PC-3 (cell line): ENCODE measurements at places on chromosomes 4 and X.

DNA sequence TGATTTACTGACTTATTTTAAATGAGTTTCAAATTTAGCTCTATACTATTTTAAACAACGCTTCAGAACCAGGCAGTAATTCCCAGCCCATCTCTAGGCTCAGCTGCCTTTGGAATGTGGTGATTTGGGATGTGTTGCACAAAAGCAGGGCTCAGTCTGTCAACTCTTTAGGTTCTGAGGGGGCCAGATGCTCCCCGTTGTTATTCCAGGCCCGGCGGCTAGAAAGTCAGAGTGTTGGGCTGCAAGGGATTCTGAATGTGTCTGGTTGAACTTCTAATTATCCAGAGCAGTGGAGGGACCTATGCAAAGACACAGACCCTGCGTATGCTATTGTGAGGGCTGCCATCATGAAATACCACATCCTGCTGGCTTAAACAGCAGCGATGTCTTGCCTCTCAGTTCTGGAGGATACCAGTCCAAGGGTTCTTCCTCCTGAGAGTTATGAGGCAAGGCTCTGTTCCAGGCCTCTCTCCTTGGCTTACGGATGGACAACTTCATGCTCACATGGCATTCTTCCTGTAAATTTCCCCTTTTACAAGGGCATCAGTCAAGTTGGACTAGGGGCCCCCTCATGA lies 123.2 kb upstream of the TRIM2 start:
- DNase-seq = no peak

- no peak for DNase-seq
These were observed 83.4 kb downstream of the MSN start for GRCh38 chrX:65750674-65751469.

GRCh38 chr4:39498727-39499020 lies 28.6 kb downstream of the UGDH start:
- no peak for DNase-seq

DNA sequence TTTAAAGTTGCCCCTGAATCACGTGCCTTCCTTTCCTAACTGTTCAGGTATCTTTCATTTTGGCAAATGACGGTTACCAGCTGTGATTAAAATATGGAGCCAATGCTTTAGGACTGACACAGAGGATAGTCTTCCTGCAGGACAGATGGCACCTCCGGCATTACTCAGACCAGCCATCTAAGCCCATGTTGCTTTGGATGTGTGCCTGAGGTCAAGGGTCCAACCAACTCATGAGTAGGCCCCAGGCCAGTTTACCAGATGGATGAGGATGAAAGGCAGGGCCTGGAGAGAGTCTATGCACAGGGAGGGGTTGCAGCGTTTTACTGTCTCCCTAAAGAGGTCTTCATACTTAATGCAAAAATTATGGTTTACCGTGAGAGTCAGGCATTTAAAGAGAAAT lies 174.0 kb upstream of the GATB start:
- DNase-seq = no peak

DNA sequence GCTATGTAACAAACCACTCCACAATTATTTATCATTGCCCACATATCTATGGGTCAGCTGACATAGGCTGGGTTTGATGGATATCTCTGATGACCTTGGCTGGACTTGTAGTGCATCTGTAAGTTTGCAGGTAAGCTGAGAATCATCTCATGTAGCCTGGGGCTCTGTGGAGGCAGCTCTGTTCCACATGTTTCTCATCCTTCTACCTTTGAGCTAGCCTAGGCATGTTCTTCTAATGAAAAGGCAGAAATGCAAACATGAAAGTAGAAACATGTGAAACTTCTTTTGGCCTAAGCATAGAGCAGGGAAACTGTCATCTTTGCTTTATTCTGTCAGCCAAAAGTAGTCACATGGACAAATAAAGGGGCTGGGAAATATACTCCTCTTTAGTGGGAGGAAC lies 18.2 kb downstream of the MRPL1 start:
- no peak for DNase-seq

DNA sequence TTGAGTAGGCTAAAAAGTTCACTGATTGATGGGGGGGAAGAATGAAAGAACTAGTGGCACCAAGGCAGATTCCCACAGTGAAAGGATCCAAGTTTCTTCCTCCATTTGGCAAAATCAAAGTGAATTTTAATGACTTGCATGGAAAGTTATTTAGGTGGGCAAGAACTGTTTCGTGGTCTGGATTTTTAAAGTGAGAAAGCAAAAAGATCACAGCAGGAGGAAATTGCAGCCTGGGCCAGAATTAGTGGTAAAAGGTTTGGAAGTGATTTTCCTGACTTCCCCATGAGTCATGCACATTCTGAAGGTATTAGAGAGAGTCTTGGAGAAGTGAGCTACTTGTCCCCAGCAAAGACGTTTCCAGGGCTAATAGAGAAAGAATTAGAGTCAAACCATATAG lies 207.8 kb downstream of the ANTXR2 start:
- DNase-seq = peak; percentile 26

DNA sequence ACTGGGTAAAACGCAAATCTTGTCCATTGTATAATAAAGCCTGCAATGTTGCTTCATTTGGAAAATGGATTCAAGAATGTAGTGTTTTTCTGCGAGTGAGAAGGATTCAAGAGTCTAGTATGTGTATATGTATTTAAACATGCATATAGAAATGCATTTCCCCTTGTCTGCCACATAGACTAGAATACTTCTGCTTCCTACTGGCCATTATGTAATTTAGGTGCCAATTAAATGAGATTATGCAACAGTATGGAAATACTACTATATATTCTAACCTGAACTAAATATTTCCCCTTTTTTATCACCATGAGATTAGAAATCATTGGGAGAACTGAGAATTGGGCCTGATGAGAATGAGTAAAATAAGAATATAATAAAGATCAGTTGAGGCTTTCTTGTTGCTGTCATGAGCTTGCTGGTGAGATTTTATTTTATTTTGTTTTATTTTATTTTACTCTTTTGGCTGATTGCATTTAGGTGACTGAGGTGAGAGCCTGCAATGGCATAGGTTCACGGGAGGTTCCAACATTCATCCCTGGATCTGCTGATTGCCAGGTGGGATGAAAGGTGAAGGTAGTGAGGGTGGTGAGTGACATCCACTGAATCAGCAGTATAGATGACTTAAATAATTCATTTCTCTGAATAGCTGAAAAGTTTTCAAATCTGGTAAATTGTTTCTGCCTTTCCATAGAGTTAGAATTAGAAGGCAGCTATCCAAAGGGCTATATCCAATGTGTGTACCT lies 95.6 kb upstream of the SLC4A4 start:
- no peak for DNase-seq

DNA sequence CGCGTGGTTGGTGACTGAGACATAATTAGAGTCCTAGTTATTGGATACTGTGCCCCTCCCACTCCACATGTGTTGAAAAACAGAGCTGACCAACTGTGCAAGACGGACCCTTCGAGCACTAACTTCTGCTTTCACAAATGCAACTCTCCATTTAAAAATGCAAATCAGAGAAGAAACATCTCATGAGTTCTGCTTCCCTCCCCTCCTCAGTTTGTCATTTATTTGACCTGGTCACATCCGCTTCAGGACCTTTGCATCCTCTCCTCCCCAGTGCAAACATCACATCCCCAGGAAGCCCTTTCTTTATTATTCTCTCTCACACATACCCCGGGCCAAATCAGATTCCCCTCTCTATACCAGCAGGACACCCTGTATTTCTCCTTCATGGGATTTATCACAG lies 38.1 kb upstream of the NOCT start:
- no peak for DNase-seq

DNA sequence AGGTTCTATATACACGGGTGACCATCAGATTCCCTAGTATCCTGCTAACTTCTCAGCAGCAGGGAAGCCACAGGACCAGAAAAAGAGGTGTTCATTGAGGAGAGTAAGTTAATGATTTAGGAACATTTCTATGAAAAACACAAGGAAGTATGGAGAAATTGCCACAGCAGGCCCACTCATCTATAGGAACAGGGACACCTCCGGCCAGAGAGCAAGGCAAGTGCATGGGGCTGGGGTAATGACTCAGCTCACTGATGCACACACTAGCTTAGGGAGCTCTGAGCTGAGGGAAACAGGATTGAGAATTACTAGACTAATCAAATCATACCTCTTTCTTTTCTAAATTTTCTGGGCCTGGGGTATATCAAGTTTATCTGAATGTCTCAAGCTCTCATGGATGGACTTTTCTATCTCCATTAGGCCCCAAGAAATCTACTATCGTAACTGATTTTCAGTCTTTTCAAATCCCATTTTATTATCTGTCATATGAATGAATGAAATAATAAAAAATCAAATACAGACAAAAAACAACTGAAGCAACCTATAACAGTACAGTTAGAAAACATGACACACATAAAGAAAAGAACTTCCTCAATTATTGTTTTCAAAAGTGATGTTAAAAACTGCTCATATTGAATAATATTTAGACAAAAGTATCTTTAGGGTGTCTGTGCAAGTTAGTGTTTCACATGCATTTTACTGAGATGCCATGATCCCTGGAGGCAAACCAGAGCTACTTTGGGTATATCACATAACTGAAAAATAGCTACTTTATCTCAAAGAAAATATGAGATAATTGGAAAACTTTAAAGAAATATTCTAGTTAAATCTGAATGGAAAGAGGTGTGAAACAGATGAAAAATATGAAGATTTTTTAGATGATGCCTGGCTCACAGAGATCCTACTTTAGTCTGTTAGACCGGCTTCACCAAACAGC lies 89.8 kb downstream of the FBXO8 start:
- no peak for DNase-seq

- no peak for DNase-seq
These were observed 119.5 kb downstream of the REELD1 start for GRCh38 chr4:146333895-146334262.

- DNase-seq = peak; percentile 37
These were observed 1.3 kb upstream of the FHIP1A start for GRCh38 chr4:151407466-151408379.

GRCh38 chrX:10634392-10635161 lies 14.2 kb upstream of the MID1 start:
- DNase-seq = peak; percentile 95

- peak; percentile 43 for DNase-seq
These were observed at the start of gene TLR2 for GRCh38 chr4:153684182-153684970. TLR2 (plus strand) TSS chr4:153684280; CDS start chr4:153702908, 18,628 bp downstream.

DNA sequence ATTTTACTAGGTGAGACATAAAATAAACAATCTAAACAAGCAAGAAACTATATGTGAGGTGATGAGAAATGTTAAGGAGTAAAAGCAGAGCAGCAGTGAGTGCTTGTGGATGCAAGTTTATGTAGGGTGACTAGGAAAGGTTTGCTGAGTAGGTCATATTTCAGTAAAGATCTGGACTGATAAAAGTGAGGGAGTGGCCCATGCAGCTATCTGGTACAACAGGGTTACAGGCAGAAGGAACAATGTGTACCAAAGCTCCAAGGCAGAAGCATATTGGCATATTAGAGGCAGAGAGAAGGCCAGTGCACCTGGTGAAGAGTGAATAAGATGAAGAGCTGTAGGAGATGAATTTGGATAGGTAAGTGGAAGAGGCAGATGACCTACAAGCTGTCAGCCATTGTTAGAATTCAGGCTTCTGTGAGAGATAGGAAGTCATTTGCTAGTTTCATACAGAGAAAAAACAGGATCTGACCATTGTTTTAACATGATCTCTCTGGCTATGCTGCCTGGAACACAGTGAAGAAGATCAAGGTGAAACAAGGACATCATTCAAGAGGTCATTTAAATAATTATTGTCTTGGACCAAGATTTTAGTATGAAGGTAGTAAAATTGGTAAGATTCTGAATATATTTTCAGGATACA lies 274.6 kb downstream of the ANKRD50 start:
- DNase-seq = peak; percentile 75

GRCh38 chr4:118967393-118967792 lies 78.7 kb downstream of the SYNPO2 start:
- DNase-seq = no peak

DNA sequence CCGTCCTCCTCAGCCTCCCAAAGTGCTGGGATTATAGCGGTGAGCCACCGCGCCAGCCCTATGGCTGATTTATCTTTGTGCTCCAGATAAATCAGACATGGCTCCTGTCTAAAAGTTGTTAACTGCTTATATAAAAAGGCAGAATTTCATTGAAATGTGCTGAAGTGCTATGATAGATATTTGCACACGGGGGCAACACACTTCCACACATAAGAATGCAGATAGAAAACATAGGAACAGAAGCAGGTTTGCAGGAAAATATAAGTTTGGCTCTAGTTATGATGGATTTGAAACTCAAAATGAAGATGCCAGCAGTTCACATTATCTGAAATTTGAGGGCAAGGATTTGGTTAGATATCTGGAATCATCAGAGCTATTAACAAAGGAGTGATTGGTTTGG lies 163.1 kb upstream of the SLITRK2 start:
- DNase-seq = no peak

GRCh38 chr4:13599159-13599558 lies 28.4 kb downstream of the BOD1L1 start:
- DNase-seq = no peak

DNA sequence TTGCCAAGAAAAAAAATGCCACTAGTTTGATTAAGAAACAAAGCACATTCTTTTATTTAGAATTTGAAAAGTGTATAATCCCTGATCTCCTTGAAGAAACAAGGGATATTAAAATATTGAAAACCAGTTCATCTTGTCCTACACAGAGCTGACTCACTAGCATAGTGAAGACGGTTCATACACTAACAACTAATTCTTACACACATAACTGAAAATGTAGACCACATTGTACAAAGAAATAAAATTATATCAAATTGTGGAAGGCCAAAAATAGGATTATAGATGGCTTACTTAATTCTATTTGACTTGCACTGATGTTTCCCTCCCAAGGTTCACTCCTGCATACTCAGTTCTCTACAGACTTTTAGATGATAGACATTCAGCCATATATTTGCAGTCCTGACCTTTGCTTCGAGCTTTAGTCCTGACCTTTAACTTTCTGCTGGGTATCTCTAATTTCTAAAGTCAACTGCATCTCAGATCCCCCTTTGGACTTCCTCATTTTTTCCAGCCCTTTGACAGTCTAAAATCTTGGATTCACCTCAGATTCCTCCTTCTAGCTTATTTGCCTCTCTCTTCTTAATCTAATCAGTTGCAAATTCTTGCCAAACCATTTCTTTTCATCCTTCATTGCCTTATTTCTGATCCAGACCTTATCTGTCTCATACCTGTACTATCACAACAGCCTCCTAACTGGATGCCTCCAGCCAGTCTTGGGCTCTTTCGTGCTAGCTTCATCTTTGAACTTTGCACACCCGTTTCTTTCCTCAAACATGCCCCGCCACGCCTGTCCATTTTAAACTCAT lies 4.5 kb upstream of the WWC2 start:
- DNase-seq = peak; percentile 51

DNA sequence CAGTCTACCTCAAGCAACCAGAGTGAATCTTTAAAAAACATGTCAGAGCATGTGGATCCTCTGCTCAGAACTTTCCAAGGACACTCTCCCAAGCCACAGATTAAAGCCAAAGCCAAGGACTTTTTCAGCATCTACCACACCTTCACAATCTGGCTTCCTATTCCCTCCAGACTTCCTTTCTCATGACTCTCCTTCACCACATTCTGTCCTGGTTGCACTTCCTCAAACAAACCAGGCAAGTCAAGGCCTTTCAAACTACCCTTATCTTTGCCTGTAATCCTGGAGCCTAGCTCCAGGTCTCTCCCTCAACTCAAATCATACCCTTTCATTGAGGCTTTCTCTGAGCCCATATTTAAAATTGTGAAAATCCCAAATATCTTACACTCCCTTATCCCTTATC lies 191.6 kb upstream of the GALNTL6 start:
- DNase-seq = no peak
